ENCODE measurements at places on chromosomes 4 and X.
A peak's percentile ranks its signal among the peaks of the same experiment; 100 is the strongest.

GRCh38 chrX:7941390-7942042 is 14.3 kb upstream of the PNPLA4 start:
- DNase-seq, result peak; percentile 1

- no peak for DNase-seq
Measured at GRCh38 chrX:70922774-70923473, 8.0 kb downstream of the SLC7A3 start.

DNA sequence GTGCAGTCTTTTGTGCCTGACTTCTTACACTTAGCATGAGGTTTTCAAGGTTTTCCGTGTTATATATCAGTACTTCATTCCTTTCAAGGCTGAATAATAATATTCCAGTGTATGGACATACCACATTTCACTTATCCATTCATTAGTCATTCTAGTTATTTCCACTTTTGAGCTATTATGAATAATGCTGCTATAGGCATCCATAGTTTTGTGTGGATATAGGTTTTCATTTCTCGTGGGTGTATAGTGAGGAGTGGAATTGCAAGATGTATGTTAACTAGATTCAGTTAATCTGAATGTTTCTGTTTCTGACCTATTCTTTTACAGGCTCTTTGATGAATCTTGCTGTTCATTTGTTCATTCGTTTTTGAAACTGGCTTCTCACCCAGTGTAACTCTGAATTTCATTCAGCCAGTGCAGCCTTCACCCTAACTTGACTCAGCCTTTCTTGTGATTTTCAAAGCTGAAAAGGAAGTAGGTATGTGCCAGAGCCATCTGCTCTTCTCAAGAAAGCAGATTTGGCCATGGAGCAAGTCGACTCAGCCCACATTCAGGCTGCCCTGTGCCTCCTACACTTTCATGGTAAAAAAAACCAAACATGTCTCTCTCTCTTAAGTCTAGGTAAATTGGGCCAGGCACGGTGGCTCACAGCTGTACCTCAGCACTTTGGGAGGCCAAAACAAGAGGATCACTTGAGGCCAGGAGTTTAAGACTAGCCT is 56.3 kb upstream of the NOCT start:
- DNase-seq, result no peak

DNA sequence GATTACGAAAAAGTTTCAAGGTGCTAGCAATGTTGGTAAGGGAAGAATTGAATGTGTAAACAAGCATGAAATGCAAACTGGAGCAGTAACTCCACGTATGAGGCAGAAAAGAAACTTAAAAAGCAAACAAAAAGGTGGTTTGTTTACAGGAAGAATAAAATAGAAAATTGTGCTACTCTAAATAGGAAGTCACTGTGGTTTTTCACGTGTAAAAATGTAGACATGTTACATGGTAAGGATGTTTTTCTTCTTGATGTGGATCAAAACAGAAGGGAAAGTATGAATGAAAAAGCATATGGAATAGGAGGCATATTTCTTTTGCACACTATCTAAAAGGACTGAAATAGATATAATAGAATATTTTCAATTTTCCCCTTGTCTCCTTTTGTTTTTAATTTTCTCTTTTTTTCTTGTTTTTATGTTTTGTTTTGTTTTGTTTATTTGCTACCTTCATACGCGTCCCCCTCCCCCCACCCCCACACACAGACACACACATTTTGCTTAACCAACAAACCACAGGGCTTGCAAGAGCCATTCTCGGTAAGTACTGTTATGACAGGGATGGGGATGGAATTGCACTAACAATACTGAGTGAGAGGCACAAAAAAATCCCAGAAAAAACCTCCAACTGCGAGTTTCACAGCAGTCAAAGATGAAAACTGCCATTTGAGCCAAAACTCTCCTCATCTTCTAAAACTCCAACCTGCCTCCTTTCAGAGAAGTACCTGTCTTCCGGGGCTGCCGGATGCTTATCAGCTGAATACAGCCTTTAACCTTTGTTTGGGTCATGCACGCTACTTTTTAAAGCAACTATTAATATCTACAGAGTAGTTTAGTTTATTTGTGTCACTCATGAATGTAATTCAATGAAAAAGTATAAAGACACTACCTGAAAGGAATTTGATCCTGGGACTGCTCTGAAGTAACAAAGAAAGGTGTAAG is 135.8 kb downstream of the IL15 start:
- DNase-seq, result no peak

- no peak for DNase-seq
Measured at GRCh38 chr4:839675-840443, 13.9 kb upstream of the CPLX1 start.

DNA sequence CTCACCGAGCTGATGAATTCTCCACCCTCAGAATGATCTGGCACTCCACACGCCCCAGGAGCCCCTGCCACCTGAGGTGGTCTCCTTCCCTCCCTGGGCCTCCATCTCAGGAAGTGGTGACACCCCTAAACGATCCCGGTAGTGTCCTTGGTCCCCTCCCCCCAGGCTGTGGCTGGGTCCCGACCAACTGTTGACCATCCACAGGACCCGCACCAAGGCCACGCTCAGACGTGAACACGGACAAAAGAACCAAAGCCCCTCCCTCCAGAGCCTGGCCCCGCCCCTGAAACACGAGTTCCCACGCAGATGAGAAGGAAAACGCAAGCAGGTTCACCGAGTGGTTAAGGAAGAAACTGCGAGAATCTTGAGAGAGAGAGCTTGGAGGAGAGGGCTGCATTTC is 16.6 kb downstream of the LRPAP1 start:
- no peak for DNase-seq

DNA sequence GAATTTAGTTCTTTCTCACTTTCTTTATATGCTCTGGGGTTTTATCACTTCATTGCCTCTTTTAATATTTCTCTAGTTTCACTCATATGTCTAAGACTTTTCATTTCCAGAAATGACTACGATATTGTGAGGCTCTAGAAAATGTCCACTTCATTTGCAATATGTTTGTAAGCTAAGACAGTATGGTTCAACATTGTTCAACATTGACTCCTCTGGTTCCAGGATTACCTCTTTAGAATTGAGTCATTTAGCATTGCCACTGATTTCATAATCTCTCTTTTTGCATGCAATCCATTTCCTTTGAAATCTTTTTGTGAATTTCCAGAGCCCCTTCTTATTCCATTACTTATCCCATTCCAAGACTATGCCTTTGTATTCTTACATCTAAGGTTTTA is 32.3 kb downstream of the BBS12 start:
- peak; percentile 43 for DNase-seq

DNA sequence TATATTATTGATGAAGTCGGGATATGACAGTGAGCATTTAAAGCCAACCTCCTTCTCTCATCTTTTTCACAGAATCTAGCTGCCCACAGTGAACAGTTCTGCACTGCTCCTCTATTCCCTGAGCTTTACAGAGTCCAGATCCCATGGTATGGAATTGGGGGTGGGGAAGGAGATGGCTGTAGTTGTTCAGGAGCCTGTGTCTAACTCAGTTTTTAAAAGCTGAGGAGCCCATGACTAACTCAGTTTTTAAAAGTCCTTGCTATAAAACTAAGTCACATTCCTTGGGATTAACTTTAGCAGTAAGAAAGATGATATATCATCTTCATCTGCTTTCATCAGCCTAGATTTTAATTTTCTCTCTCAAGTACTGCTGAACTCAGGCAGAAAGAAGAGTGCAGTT is 96.4 kb upstream of the STIM2 start:
- no peak for DNase-seq

DNA sequence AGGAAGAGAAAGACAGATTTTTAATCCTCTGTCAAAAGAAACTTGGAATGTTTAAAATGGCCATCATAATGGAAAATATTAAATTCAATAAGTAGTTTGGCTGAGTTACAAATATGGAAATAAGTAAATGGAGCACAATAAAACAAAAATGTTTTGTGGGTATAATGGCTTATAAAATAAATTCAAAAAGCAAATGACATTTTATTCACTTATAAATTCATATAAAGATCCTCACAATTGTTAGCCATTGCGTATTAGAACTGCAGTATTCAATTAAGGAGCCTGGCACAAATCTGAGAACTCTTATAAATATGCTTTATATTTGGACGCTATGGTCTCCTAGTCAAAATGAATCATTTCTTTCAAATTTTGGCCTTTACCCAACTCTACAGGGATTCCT is 339.0 kb upstream of the PABPC4L start:
- no peak for DNase-seq

DNA sequence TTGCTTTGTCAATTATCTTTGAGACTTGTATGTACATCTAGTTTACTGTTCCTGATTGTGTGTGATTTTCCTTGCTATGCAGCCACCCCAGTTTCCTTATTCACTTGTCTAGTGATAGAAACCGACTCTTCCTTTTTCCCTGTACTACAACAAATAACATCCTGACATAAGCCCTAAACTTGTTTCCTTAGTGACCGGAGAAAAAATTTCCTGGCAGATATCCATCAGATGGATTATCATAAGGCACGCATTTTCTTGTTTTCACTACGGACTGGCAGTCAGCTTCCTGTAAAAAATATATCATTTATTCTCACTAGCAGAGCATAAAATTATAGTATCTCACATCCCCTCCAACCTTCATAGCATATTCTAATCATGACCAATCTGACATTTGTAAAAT is 410.7 kb downstream of the CENPC start:
- DNase-seq, result no peak

Measured in LoVo (cell line).